ENCODE measurements at places on chromosomes 4 and X.

DNA sequence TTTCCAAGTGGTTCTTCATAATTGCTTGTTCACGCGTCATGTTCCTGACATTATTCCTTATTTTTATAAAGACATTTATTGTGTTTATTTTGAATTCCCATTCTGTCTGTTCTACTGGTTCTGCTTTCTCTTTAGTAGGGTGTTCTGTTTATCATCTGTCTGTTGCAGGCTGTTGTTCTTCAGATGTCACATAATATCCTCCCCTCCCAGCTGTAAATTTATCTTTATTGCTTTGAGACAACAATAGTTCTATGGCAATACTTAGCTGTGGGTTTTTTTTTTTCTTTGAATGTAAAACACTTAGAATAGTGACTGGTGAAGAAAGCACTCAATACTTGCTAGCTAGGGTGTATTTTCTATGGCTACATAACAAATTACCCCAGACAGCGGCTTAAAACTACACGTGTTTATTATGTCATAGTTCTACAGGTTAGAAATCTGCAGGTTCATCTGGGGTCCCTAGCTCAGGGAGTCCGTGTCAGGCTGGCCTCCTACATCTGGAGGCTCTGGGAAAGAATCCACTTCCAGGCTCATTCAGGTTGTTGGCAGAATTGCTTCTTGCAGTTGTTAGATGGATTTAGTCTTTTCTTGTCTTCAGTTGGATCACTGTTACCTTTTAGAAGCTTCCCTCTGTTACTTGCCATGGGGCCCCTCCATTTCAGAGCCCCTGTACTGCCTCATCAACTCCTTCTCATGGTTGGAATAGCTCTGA, 63.4 kb upstream of the ENPEP start:
- H3K27me3 ChIP-seq = no peaks in the 10 kb centered on the region
- H3K4me3 ChIP-seq = no peak overlapping the region
- no peak overlapping the region for H3K27ac ChIP-seq

DNA sequence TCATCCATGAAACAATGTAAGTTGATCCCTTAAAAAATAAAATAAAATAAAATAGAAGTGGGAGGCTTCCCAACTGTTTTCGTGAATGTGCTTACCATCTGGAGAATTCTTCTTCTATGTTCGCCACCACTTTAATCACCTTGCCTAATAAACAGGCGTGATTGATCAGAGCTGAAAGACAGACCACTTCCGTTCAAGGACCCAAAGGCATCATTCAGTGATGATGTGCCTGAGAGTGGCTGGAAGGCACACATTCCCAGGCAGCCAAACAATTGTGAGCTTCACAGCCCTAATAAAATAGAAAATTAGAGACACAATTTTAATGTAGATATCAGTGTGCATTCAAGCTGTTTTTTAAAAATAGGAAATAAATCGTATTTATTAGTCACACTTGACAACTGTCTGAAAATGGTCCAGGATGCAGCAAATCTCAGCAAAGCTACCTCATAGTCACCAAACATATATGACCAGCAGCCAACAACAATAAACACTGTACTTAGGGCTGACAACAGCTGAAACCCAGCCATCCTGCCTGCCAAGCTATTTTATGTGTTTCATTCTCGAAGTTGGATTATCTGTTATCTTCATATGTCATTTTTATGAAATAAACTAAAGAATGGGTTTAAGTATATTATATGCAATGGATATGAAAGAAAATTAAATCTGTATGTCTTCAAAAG, 163.2 kb upstream of the FAM9B start:
- no peak overlapping the region for H3K27ac ChIP-seq
- no peak overlapping the region for H3K4me3 ChIP-seq
- H3K36me3 ChIP-seq = no peaks in the 10 kb centered on the region
- H3K27me3 ChIP-seq = no peaks in the 10 kb centered on the region
- no peak for DNase-seq

DNA sequence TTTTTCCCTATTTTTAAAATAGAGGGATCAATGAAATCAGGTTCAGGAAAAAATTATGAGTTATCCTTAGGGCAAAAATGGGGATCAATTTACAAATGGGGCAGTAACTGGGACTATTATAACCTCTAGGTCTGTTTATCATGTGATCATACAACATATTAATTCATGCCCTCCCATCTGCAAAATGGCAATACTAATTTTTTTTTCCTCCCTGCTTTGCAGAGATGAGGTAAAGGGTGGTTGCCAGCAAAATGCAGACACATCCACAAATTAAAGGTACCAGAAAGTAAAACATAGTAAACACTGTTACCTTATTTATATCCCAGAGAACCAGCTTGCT, 467 bp downstream of the HSD17B11 start:
- H3K4me1 ChIP-seq = 0 out of 2 replicates have a peak, but pooled peaks cover 5% of the 10 kb centered on the region
- H3K36me3 ChIP-seq = no peaks in the 10 kb centered on the region
- no peak for DNase-seq

DNA sequence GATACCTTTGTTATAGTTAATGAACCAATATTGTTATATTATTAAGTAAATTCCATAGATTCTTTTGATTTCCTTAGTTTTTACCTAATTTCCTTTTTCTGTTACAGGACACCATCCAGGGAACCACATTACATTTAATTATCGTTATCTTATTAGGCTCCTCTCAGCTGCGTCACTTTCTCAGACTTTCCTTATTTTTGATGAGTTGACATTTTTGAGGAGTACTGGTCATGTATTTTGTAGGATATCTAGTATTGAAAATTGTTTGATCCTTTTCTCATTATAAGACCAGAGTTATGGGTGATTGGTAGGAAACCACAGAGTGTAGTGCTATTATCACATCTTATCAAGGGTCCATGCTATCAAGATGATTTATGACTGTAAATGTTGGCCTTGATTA, 319.7 kb downstream of the NKX6-1 start:
- no peaks in the 10 kb centered on the region for H3K36me3 ChIP-seq
- no peak overlapping the region for H3K4me3 ChIP-seq
- H3K4me1 ChIP-seq = no peaks in the 10 kb centered on the region
- no peaks in the 10 kb centered on the region for H3K27me3 ChIP-seq
- no peak for DNase-seq

GRCh38 chrX:148914783-148915182, 414.4 kb downstream of the AFF2 start:
- no peaks in the 10 kb centered on the region for H3K36me3 ChIP-seq
- no peak overlapping the region for H3K27ac ChIP-seq
- no peaks in the 10 kb centered on the region for H3K4me1 ChIP-seq
- H3K27me3 ChIP-seq = peaks cover 9% of the 10 kb centered on the region
- no peak for DNase-seq

DNA sequence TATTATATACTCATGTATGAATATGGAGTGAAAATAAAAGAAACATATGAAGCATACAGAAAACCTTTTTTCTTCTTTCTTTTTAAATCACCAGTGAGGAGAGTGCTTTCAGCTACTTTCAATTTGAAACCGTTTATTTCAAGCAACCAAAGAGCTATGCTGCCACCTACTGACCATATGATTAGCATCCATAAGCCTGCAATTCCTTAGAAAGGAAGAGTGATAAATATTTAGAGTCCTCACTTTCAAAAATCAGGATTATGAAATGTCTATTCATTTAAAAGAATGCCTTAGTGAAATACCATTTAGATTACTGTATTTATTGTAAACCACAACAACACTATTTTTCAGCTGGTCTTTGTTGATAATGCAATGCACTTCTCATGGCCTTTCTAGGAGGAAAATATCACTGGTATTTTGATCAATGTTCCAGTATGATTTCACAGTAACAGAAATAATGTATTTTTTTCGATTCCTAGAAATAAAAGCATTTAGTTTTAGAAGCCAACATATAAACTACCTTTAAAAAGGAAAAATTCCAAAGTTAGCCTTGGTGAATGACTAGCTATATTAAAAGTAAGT, 667.6 kb downstream of the PCDH18 start:
- no peak overlapping the region for H3K27ac ChIP-seq
- H3K27me3 ChIP-seq = no peaks in the 10 kb centered on the region
- no peak overlapping the region for H3K4me3 ChIP-seq
- H3K4me1 ChIP-seq = no peaks in the 10 kb centered on the region
- DNase-seq = no peak

GRCh38 chr4:151166636-151167035, 67.2 kb downstream of the RPS3A start:
- H3K36me3 ChIP-seq = no peaks in the 10 kb centered on the region
- H3K27ac ChIP-seq = no peak overlapping the region
- no peak overlapping the region for H3K4me3 ChIP-seq

DNA sequence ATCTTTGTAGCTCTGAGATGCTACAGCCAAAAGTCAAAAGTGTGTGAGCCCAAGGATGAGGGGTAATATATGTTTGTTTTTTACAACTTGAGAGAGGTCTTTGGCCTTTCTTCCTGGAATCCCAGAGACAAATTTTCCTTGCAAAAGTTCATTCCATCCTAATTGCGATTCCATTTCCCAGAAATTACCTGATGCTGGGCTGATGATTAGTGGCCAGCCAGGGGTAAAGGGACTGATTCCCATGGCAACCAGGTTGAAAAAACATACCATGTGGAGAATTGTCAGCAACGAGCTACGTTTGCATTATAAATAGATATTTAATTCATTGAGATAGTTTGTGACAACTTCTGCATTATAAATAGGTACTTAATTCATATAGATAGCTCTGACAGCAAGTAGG, 17.8 kb downstream of the IGSF1 start:
- no peak for DNase-seq
- no peaks in the 10 kb centered on the region for H3K36me3 ChIP-seq
- H3K27me3 ChIP-seq = no peaks in the 10 kb centered on the region

GRCh38 chrX:153797415-153798015, 3.0 kb downstream of the SSR4 start:
- no peak overlapping the region for H3K4me3 ChIP-seq
- H3K4me1 ChIP-seq = peaks cover 15% of the 10 kb centered on the region
- H3K27me3 ChIP-seq = no peaks in the 10 kb centered on the region
- no peak for DNase-seq

DNA sequence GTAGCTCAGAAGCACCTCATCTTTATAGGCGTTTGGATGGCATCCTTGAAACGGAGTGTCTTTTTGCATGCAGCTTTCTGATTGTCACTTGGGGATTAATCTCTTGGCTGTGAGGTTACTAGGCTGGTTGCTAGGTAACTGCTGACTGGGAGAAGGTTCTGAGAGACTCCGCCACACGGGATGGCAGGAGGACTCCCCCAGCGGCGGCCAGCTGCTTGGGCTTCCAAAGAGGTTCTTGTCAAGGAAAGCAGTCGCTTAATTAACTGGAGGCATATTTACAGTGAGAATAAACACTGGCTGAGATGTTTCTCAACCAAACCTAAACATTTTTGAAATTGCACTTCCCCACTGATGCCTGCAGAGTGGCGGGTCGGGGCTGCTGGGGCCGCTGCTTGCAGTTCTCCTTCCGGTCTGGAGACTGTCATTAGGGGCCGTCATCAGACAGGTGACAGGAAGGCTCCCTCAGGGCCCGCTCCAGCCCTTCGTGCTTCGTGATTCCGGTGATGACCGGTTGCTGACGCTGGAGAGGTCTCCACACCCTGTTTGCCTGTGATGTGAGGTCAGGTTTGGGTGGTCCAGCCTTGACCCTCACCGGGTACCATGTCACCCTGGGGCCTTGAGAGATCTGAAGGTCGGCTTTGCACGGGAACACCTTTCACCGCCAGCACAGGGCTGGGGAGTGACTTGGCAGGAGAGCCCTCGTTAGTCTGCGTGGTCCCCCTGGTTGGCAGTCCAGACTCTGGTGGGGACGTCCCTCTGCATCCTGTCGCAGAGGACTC, 9.1 kb downstream of the NSG1 start:
- H3K27me3 ChIP-seq = peaks cover 61% of the 10 kb centered on the region
- DNase-seq = no peak
- no peak overlapping the region for H3K27ac ChIP-seq
- no peak overlapping the region for H3K4me3 ChIP-seq

DNA sequence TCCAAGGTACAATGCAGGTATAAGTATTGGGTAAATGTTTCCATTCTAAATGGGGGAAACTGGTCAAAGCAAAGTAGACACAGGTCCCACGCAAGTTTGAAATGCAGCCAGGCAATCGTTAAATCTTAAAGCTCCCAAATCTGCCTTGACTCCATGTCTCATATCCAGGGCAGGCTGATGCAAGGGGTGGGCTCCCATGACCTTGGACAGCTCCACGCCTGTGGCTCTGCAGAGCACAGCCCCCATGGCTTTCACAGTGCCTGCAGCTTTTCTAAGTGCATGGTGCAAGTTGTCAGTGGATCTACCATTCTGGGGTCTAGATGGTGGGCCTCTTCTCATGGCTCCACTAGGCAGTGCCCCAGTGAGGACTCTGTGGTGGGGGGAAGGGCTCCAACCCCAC, 436.4 kb downstream of the DMD start:
- no peak overlapping the region for H3K4me3 ChIP-seq
- H3K36me3 ChIP-seq = no peaks in the 10 kb centered on the region
- no peaks in the 10 kb centered on the region for H3K4me1 ChIP-seq

DNA sequence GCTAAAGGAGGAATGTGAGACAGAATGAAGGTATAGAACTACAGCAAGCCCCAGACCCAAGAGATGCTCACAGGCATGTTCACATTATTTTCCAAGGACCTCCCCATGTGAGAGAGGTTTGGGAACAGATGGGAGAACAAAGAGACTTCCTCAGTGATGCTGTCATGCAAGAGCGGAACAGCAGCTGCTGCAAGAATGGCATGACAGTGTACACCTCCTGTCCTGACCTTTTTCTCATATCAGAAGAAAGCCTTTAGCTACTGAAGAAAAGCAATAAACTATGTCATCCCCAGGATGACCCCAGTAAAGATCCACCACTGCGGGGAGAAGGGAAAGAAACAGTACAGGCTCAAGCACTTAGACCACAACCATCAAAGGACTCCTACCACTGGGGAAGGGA, 7.2 kb downstream of the PRDM5 start:
- H3K27me3 ChIP-seq = no peaks in the 10 kb centered on the region
- no peak overlapping the region for H3K27ac ChIP-seq
- DNase-seq = no peak
- H3K36me3 ChIP-seq = no peaks in the 10 kb centered on the region

GRCh38 chrX:49809891-49810632, 19.0 kb upstream of the PAGE4 start:
- no peaks in the 10 kb centered on the region for H3K36me3 ChIP-seq
- no peaks in the 10 kb centered on the region for H3K4me1 ChIP-seq
- no peak overlapping the region for H3K4me3 ChIP-seq
- H3K27ac ChIP-seq = no peak overlapping the region

- no peaks in the 10 kb centered on the region for H3K27me3 ChIP-seq
- H3K27ac ChIP-seq = no peak overlapping the region
- H3K4me3 ChIP-seq = no peak overlapping the region
- H3K4me1 ChIP-seq = peaks cover 14% of the 10 kb centered on the region
- DNase-seq = no peak
- no peaks in the 10 kb centered on the region for H3K36me3 ChIP-seq
Observed at GRCh38 chr4:83631066-83631465, 95.2 kb downstream of the GPAT3 start.

DNA sequence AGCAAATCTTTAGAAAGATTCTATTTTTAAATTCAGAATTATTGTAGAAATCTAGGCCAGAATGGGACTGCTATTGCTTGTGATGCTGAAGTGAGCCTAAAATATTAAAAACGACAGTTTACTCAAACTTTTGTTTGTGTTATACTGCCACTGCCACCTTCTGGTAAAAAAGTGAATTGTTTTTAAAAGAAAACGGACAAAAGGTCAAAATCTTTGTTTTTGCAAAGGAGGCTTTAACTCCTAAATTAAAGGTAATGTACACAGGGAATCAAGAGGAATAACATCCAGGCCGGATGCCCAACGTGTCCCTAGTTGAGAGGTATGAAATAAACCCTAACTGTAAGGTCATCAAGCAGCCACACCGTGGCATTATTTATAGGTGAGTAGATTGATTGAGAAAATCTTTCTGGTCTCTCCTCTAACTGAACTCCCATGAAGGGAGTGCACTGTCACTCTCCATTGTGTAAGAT, 338.3 kb upstream of the GALNT7 start:
- no peak overlapping the region for H3K27ac ChIP-seq
- no peaks in the 10 kb centered on the region for H3K36me3 ChIP-seq
- DNase-seq = no peak
- no peaks in the 10 kb centered on the region for H3K27me3 ChIP-seq

Data from PC-9 (cell line).